ENCODE measurements at places on chromosomes 1 and 21.

DNA sequence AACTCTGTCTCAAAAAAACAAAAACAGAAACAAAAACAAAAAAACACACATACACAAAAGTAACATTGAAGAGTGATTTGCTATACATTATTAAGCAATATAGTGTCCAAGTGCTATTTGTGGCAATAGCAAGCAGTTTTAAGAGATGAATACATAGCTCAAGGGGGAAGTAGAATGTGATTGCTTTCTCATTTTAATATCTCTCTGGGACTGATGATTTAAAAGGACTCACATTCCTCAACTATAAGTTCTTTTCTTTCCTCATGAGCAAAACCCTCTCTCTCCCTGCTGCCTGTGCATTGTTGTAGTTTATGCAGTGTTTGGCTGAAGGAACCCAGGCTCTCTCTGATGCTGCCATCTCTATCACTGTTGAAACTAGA is 47.0 kb upstream of the CSF1 start:
- DNase-seq = no peak

- DNase-seq = no peak
Observed at GRCh38 chr21:39527664-39528381, 76.1 kb downstream of the SH3BGR start.

- no peak for DNase-seq
Observed at GRCh38 chr21:25708467-25709065, 26.1 kb downstream of the ATP5PF start.

DNA sequence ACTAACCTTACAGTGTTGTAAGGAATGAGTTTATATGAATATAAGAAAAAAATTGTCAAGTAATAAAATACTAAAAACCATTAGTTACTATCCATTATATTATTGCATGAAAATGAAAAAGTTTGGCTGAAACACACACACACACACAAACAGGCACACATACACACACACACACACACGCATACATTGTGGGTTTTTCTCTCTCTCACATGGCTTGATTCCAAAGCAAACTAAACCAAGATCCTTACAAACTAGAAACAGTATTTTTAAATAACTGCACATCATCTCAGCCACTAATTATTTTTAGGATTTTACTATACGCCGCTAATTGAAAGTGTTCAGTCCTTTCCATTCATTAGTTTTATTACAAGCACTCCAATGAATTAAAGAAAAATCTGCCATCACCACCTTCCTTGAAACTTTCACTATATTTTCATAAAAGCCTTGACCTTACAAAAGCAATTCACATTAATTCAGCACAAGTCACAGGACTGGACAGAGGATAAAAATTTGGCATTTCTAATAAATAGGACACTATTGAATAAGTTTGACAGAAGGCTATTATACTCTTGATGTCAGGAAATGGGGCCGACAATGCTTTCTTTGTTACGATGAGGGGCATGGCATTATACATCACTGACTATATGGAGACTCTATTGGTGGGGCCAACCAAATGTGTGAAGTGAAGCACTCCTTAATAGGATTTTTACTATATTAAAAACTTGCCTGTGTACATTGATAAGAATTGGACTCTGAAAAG is 187.0 kb upstream of the ESRRG start:
- DNase-seq = no peak

GRCh38 chr1:211605603-211606331 is 26.8 kb upstream of the SLC30A1 start:
- no peak for DNase-seq

- no peak for DNase-seq
Observed at GRCh38 chr21:36211660-36212512, 55.3 kb downstream of the DOP1B start.

DNA sequence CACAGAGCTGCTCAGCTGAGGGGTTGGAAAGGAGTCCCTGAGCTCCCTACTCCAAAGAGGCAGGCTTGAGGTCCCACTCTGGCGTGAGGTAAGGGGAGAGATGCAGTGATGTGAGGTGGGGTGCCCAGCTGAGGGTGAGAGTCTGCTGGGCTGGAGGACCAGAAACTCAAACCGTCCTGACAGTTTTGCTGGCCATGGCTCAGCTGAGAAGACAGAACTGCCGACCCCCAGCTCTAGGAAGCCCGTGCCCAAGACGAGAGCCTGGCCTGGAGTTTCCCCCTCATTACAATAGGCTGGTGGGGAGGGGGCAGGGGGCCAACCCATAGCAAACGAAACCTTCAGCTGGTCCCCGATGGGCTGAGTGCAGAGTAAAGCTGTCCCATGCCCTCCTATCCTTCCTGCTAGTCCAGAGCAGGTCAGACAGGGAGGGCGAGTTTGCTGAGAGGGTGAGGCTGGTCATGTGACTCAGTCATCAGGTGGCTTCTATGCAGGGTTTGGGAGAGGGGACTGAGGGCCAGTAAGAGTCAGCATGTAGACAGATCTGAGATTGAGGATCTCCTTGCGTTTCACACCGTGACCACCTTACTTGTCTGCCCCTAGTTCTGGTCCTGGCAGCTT is 129.3 kb downstream of the PRDM2 start:
- DNase-seq = no peak

Data from nucleus accumbens (tissue), 56 donors.